ENCODE measurements at places on chromosomes 5 and 9. TPM values are rescaled to one million over a fixed set of nuclear protein-coding genes. Genes with fewer than 3 reads are reported as not detected.

DNA sequence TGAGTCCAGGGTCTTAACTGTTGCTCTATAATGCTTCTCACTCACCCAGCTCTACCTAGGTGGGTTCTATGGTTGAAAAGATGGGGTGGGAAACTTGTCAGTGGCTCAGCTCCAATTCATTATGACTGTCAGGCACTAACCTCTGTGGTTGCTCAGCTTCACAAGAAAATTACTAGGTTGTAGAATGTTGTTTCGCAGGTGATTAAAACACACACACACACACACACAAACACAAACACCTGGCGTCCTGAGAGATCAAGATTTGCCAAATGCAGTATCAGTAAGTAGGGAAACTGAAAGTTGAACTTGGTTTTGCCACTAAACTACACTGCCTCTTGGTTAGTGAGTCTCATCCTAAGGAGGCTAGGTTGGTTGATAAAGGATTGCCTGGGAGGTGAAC lies 2.8 kb downstream of the MCCC2 start:
- H3K27me3 ChIP-seq = no peaks in the 10 kb centered on the region
- H3K27ac ChIP-seq = no peak overlapping the region
- H3K4me1 ChIP-seq = peaks cover 8% of the 10 kb centered on the region
- no peak for DNase-seq

GRCh38 chr9:5364294-5365024 lies 24.8 kb upstream of the RLN1 start:
- H3K27ac ChIP-seq = no peak overlapping the region
- no peaks in the 10 kb centered on the region for H3K27me3 ChIP-seq
- no peaks in the 10 kb centered on the region for H3K36me3 ChIP-seq
- no peak overlapping the region for H3K4me3 ChIP-seq

DNA sequence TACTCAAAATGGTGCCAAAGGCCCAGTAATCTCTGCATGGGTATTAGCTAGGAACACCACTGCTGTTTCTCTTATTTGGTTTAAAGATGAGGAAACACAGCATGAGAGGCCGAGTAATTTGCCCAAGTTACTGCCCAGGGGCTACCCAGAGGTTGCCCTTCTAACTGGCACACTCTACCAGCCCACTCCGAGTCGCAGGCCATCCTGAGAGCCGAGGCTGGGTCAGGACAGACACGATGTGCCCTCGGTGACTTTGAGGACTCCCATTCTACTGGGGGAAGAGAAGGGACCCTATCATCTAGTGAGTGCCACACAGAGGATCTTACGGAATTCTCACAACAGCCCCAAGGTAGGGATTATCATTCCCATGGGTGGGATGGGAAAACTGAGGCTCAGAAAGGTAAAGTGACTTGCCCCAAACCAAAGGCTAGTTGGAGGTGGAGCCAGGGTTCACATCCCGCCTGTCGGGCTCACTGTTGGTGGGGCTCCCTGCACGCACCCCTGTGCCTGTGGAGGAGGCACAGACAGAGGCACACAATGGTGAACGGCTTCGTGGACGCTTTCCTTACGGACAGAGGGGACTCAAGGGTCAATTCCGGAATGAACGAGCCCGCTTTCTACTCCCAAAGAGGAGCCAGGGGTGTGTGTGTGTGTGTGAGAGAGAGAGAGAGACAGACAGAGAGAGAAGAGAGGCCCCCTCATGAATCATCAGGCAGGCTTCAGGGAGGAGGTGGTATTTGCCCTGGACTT lies 225.0 kb downstream of the MELK start:
- H3K4me1 ChIP-seq = no peaks in the 10 kb centered on the region
- no peak for DNase-seq
- H3K36me3 ChIP-seq = no peaks in the 10 kb centered on the region
- no peak overlapping the region for H3K4me3 ChIP-seq
- H3K27me3 ChIP-seq = no peaks in the 10 kb centered on the region
- no peak overlapping the region for H3K27ac ChIP-seq

DNA sequence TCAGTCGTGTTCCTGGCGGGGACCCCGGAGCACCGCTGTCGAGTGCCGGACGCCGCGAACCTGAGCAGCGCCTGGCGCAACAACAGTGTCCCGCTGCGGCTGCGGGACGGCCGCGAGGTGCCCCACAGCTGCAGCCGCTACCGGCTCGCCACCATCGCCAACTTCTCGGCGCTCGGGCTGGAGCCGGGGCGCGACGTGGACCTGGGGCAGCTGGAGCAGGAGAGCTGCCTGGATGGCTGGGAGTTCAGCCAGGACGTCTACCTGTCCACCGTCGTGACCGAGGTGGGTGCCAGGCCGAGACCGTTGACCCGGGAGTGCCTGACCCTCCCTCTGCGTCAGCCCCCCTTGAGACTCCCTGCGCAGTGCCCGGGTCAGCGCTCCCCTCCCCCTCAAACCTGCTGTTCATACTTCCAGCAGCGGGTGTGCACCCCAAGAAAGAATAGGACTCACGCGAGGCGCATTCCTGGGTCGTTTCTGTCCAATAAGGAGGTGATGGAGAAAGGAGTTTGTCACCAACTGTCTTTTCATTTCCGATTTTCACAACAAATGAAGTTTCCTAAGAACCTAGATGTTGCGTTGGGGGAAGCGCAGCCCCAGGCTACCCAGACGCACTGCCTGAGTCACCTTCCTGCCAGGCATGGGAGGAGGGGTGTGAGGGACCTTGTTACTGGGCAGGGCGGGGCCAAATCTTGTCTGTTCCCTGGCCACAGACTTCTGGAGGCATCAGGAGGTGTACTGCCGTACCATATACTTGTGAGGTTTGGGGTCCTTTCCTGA lies 722 bp downstream of the SLC22A4 start:
- no peaks in the 10 kb centered on the region for H3K36me3 ChIP-seq
- H3K27ac ChIP-seq = no peak overlapping the region
- no peak for DNase-seq
- peaks cover 3% of the 10 kb centered on the region for H3K27me3 ChIP-seq

DNA sequence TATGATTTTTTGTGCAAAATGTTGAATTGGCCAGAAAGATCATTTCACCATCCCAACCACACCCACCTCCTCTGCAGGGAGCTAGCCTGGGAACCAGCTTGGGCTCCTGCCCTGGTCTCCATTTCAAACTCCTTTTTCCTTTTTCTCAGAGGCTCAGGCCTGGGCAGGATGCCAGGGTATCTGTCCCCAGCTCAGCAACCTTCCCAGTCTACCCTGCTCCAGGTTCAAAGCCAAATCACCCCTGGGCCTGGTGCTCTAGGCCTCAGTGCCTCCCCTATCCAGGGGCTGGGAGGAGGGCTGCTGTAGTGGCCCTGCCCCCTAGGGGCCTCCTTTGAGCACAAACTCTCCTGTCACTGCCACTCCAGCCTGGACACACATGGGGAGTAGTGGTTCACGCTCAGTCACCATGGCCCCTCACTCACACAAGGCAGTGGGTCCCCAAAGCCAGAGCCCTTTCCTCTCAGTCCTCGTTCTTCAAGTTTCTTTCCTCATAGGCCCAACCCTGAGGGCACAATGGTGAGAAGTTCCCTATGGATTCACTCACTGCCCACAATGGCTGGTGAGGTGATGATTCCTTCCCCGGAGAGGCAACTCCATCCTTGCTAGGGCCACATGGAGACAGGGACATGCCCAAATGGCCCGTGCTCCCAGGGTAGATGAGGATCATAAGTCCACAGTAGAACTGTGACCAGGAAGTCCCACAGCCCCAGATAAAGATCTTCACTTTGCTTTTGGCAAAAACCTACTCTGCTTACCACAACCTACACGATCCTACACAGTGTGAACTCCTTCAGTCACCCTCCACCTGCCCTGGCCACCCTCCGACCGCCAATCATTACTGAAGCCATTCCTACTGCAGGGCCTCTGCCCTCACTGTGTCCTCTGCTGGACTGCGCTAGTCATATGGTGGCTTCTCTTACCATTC lies 1.6 kb upstream of the ST6GALNAC4 start:
- no peaks in the 10 kb centered on the region for H3K36me3 ChIP-seq
- no peak for DNase-seq
- H3K27me3 ChIP-seq = peaks cover 17% of the 10 kb centered on the region
- no peak overlapping the region for H3K4me3 ChIP-seq
- H3K27ac ChIP-seq = no peak overlapping the region

DNA sequence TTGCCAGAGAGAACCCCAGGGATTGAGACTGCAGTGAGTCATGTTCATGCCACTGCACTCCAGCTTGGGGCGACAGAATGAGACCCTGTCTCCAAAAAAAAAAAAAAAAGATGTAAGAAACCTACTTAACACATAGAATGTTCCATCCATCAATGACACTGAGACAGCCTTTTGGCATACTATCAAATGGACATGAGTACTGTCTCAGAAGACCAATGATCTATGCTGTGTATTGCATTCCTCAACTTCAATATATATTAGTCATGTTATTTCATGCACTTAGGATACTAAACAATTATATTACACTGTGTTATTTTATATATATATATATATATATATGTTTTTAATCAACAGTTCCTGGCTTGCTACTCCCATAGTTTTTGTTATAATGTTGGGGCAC lies 57.1 kb upstream of the ANKH start:
- no peak for DNase-seq
- H3K4me3 ChIP-seq = no peak overlapping the region
- no peaks in the 10 kb centered on the region for H3K27me3 ChIP-seq
- H3K4me1 ChIP-seq = no peaks in the 10 kb centered on the region
- H3K27ac ChIP-seq = no peak overlapping the region
- H3K36me3 ChIP-seq = no peaks in the 10 kb centered on the region

- H3K36me3 ChIP-seq = no peaks in the 10 kb centered on the region
- no peak overlapping the region for H3K27ac ChIP-seq
- no peak for DNase-seq
These were observed 109.4 kb downstream of the PSD2 start for GRCh38 chr5:139904816-139905661.

IFNE gene
- 0.09 TPM for total RNA-seq

SPAAR gene
- total RNA-seq = 0.09 TPM

HAPLN1 gene
- total RNA-seq = 0.14 TPM

Data from thymus (tissue), 14 donors.